ENCODE measurements at places on chromosomes 7 and 10. TPM values are rescaled to one million over a fixed set of nuclear protein-coding genes. Genes with fewer than 3 reads are reported as not detected.
A peak's percentile ranks its signal among the peaks of the same experiment; 100 is the strongest.

Gene PIK3AP1
- total RNA-seq, result 8.7 TPM

Gene MMD2
- not detected for total RNA-seq

GRCh38 chr7:120014925-120015465, 258.0 kb upstream of the KCND2 start:
- DNase-seq, result no peak

DNA sequence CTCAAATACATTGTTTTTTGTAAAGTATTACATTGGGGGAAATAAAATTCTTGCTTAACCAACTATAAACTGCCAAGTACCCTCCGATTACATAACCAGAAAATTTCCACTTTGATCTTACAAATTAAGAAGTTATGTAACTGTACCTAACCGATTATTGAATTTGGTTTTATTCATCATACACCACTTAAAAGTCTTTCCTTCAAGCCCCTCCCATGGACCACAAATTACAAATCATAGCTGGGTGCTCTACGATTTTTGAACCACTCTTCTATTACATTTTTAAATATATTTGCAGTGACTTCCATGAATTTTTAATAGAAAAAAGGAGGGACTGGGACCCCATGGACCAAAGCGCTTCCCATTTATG, 630 bp downstream of the ZNF680 start:
- DNase-seq, result no peak

GRCh38 chr7:47873762-47874161, 74.5 kb downstream of the PKD1L1 start:
- DNase-seq, result no peak

DNA sequence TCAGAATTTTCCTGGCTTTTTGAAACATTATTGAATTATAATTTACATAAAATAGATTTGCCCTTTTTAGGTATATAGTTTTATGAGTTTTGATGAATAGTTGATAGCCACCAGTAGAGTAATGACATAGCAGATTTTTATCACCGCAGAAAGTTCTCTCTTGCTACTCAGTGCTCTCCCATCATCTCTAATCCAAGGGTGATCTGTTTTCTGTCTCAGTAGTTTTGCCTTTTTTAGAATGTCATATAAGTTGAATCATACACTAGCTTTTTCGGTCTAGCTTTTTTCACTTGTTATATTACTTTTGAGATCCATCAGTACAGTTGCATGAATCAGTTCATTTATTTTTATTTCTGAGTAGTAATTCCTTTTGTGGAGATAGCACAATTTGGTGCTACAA, 17.9 kb downstream of the RSBN1L start:
- DNase-seq, result no peak

GRCh38 chr7:138386821-138387220, 73.2 kb upstream of the TRIM24 start:
- DNase-seq, result no peak

DNA sequence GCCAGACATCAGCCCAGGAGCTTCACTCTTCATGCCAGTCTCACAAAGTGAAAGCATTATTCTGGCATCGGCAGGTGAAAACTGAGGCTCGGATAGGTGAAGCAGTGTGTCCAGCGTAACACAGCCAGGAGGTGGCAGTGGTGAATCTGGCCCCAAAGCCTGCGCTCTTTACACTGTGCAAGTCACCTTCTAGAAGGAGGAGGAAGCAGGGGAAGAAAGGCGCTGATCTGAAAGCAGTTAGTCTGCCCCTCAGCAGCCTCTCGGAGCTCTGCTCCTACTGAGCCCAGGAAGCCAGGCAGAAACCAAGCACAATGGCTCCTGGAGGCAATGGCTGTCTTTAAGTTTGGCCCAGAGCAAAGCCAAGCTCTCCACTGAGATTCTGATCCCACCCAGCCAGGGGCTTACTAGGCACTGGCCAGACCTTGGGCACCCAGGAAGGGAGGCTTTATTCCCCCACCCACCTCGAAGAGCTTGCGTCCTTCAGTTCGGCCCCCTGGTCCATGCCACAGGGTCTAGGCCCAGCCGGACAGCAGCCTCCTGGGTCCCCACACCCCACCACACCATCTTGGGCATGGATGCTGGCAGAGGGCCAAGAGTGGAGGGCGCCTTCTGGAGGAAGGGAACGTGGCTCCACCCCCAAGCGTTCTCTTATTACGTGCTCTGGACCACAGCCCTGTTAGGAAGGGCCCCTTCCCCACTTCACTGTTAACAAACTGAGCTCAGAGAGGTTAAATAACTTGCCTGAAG, 104.5 kb downstream of the GRID1 start:
- DNase-seq, result peak; percentile 40

GRCh38 chr10:118799777-118800176, 45.0 kb upstream of the CACUL1 start:
- no peak for DNase-seq

- DNase-seq, result no peak
Measured at GRCh38 chr10:5449227-5449626, 36.9 kb downstream of the NET1 start.

GRCh38 chr10:5710859-5711258, 26.2 kb downstream of the TASOR2 start:
- DNase-seq, result no peak

DNA sequence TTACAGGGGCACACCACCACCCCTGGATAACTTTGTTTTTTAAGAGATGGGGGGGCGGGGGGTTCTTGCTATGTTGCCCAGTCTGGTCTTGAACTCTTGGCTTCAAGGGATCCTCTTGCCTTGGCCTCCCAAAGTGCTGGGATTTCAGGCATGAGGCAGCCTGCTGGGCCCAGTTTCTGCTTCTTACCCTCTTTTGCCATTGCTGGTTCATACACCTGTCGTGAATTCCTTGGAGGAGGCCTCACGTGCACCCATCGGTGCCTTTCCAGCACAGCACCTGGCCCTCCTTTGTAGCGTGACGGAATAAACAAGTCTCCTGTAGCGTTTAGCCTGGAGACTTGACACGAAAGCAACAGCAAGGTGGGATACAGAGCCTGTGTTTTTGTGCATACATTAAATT, 75.5 kb downstream of the CARD11 start:
- DNase-seq, result peak; percentile 28
